ENCODE measurements at places on chromosomes 12 and 14. TPM values are rescaled to one million over a fixed set of nuclear protein-coding genes. Genes with fewer than 3 reads are reported as not detected.

GRCh38 chr12:131610181-131610580 lies 100.7 kb upstream of the SFSWAP start:
- DNase-seq, result no peak
- no peak overlapping the region for H3K4me3 ChIP-seq
- no peaks in the 10 kb centered on the region for H3K36me3 ChIP-seq
- no peak overlapping the region for H3K27ac ChIP-seq
- H3K4me1 ChIP-seq, result peaks cover 38% of the 10 kb centered on the region
- no peaks in the 10 kb centered on the region for H3K27me3 ChIP-seq

DNA sequence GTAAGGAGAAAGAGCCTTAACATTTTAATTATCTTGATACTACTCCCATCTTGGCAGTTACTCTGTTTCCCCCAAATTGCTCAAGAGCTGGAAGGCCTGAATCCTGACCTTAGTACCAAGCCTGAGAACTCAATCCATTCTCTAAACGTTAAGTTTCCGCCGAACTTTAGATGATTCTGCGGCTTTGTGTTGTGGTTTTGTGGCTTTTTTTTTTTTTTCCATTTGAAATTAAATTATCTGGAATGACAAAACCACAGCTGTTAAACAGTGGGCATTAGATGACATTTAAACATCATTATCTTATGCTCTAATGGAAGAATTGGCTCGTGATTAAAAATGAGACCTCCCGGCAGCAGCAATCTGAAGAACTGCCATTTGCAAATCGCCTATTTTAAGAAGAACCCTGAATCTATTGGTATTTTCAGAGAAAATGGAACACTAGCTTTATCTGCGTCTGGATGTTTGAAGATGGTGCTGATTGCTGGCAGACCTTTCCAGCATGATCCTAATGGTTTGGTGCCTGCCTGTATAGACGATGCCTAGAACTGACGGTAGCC lies 38.4 kb downstream of the TMEM132C start:
- H3K27ac ChIP-seq, result no peak overlapping the region
- no peaks in the 10 kb centered on the region for H3K36me3 ChIP-seq
- no peaks in the 10 kb centered on the region for H3K4me1 ChIP-seq
- no peak for DNase-seq

GRCh38 chr12:28652239-28652638 lies 462.0 kb downstream of the CCDC91 start:
- no peak overlapping the region for H3K4me3 ChIP-seq
- no peaks in the 10 kb centered on the region for H3K4me1 ChIP-seq
- H3K27ac ChIP-seq, result no peak overlapping the region
- H3K27me3 ChIP-seq, result no peaks in the 10 kb centered on the region

- no peaks in the 10 kb centered on the region for H3K27me3 ChIP-seq
- H3K4me3 ChIP-seq, result no peak overlapping the region
- H3K27ac ChIP-seq, result no peak overlapping the region
- no peaks in the 10 kb centered on the region for H3K4me1 ChIP-seq
- no peak for DNase-seq
- H3K36me3 ChIP-seq, result no peaks in the 10 kb centered on the region
These were observed 192.3 kb downstream of the DPF3 start for GRCh38 chr14:72701605-72702004.

DNA sequence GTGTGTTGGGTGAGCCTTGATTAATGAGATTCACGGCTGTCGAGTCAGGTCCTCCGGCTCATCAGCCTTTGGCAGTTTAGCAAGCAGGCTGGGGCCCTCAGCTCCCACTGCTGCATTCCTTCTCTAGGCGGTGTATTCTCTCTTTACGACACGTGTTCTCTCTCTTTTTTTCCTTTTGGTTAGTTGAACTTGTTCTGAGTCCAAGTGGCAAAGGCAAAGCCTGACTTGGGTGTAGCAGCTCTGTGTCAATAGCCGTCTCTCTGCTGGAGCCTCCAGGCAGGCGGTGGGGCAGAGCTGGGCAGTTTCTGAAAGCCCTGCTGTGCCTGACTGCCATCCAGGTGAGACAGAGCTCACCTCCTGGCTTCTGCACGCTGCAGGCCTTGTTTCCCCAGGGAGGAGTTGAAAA lies 46.6 kb downstream of the SUSD6 start:
- peaks cover 57% of the 10 kb centered on the region for H3K4me1 ChIP-seq
- peaks cover 37% of the 10 kb centered on the region for H3K36me3 ChIP-seq
- no peak overlapping the region for H3K27ac ChIP-seq
- DNase-seq, result no peak
- no peak overlapping the region for H3K4me3 ChIP-seq

DNA sequence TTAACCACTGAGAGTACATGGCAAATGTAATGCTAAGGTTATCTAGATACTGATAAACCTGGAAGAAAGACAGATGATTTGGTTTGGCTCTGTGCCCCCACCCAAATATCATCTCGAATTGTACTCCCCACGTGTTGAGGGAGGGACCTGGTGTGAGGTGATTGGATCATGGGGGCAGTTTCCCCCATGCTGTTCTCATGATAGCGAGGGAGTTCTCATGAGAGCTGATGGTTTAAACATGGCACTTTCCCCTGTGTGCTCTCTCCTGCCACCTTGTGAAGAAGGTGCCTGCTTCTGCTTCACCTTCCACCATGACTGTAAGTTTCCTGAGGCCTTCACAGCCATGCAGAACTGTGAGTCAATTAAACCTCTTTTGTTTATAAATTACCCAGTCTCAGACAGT lies 14.2 kb downstream of the NOXRED1 start:
- H3K4me1 ChIP-seq, result peaks cover 4% of the 10 kb centered on the region
- H3K27me3 ChIP-seq, result no peaks in the 10 kb centered on the region
- no peak for DNase-seq
- no peak overlapping the region for H3K27ac ChIP-seq
- H3K4me3 ChIP-seq, result no peak overlapping the region

DNA sequence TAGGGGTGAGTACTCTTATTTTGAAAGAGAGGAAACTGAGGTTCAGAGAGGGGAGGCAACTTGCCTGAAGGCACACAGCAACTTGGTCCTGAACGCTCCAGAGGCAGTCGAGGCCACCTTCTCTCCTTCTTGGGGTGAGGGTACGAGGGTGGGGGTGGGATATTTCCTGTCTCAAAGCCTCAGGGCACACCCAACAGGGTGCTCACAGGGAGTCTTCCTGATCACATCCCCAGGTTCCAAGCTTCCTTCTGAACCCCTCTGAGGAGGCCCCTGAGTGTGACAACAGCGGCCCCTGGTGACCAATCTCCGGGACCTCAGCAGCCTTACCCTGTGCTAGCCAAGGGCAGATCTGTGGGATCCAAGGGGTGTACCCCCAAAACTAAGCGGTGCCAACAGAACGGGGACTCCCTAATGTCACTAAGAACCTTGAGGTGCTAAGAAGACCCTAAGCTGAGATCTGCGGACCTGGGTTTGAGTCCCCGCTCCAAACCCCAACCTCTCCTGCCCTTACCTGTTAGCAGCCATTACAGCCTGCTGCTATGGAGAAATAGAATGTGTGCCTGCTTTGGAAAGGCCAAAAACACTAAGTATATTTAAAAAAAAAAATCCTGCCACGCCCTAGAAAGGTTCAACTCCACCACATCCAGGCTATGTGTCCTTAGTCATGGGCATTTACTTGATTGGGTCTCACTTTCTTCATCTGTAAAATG lies 57.9 kb downstream of the TRPV4 start:
- no peaks in the 10 kb centered on the region for H3K36me3 ChIP-seq
- H3K27me3 ChIP-seq, result no peaks in the 10 kb centered on the region
- peak; percentile 52 for DNase-seq
- H3K4me3 ChIP-seq, result no peak overlapping the region
- H3K27ac ChIP-seq, result no peak overlapping the region

DNA sequence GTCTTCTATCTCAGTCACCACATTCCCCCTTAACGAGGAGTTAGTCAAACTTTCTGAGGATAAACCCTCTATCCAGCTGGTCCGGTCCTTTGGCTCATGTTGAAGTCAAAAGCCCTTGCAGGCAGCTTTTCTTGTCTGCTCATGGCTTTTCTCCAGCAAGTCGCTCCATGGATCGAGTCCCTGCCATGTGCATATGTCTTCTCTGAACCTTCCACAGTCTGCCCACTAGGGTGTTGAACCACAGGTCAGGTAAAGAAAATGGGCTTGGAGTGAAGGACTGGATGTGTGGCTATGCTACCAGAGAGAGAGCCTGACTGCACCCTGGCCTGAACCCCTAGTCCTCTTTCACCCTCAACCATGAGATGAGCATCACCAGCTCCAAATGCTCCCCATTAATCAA lies 22.8 kb downstream of the C14orf132 start:
- H3K36me3 ChIP-seq, result no peaks in the 10 kb centered on the region
- no peaks in the 10 kb centered on the region for H3K27me3 ChIP-seq
- H3K4me3 ChIP-seq, result no peak overlapping the region
- no peak for DNase-seq
- no peak overlapping the region for H3K27ac ChIP-seq
- H3K4me1 ChIP-seq, result no peaks in the 10 kb centered on the region

DNA sequence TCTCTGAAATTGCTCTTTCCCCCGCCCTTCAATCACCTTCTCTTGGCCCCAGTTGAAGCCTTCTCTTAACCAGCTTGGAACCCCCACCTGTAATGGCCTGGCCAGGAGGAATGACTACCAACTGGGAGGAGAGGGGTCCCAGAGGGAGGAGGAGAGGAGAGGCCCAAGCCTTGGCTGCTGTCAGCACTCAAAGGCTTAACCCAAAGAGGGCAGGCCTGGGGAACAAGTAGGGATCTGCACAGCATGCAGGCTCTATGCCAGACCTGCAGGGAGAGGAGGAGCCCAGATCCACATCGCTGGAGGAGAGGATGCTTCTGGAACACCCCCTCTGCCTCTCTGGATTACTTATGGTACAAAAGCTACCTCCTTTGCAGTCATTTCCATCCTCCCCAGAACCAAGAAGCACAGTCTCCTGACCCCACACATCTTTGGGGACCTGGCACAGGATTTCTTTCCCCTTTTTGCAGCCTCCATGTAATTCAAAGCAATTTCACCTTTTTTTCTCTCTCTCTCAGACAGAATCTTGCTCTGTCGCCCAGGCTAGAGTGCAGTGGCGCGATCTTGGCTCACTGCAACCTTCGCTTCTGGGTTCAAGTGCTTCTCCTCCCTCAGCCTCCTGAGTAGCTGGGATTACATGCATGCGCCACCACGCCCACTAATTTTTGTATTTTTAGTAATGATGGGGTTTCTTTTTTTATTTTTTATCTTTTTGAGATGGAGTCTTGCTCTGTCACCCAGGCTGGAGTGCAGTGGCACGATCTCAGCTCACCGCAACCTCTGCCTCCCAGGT lies 6.2 kb downstream of the RARG start:
- H3K4me3 ChIP-seq, result no peak overlapping the region
- DNase-seq, result no peak
- H3K36me3 ChIP-seq, result peaks cover 11% of the 10 kb centered on the region

DNA sequence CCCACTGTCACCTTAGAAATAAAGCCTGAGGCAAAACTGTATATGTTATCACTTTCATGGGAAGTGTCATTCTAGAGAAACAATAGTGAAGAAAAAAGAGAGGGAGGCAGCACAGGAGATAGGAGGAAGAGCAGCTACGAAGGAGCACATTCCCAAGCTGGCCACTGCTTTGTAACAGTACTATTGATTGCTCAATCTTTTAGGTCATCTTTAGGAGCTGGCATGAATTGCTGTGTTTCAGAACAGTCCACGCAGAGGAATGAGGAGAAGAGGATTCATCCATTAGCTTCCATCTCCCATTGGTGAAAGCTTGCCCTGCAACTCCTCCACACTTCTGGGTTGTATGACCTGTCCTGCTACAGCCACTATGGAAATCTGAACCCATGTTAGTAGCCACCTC lies 372.5 kb upstream of the DDHD1 start:
- no peaks in the 10 kb centered on the region for H3K36me3 ChIP-seq
- no peak overlapping the region for H3K27ac ChIP-seq
- H3K27me3 ChIP-seq, result no peaks in the 10 kb centered on the region
- no peak for DNase-seq
- no peak overlapping the region for H3K4me3 ChIP-seq

DNA sequence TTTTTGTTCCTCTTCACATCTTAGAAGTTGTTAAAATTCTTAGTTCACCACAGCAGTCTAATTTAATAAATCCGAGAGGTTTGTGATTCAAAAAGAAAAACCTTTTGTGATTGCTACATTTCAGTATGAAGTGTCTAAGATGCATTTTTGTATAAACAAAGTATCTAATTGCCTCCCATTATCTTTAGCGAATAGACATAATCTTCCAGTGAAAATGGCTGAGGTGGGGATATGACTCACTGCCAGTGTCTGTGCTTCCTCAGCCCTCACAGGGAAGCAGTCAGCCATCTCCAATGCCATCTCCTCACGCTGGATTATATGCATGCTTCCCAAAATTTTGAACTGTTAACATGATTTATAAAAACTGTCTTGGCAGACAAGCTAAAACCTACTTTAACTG lies 7.6 kb downstream of the GCH1 start:
- H3K27me3 ChIP-seq, result no peaks in the 10 kb centered on the region
- H3K27ac ChIP-seq, result no peak overlapping the region
- no peaks in the 10 kb centered on the region for H3K36me3 ChIP-seq
- H3K4me3 ChIP-seq, result no peak overlapping the region
- H3K4me1 ChIP-seq, result peaks cover 20% of the 10 kb centered on the region
- DNase-seq, result no peak

GRCh38 chr12:118984161-118984943 lies 3.0 kb downstream of the SRRM4 start:
- DNase-seq, result no peak
- H3K4me3 ChIP-seq, result no peak overlapping the region
- peaks cover 26% of the 10 kb centered on the region for H3K27me3 ChIP-seq
- H3K36me3 ChIP-seq, result no peaks in the 10 kb centered on the region
- H3K4me1 ChIP-seq, result no peaks in the 10 kb centered on the region

GRCh38 chr12:92596383-92596782 lies 106.4 kb upstream of the PLEKHG7 start:
- H3K4me1 ChIP-seq, result peaks cover 31% of the 10 kb centered on the region
- DNase-seq, result no peak
- no peak overlapping the region for H3K4me3 ChIP-seq
- no peaks in the 10 kb centered on the region for H3K27me3 ChIP-seq
- H3K36me3 ChIP-seq, result no peaks in the 10 kb centered on the region

Gene BCL7A
- 4.4 TPM for total RNA-seq

Gene UNC79
- not detected for total RNA-seq

Gene KRT4
- not detected for total RNA-seq

Gene GARIN6
- total RNA-seq, result not detected

Gene DPPA3
- total RNA-seq, result not detected

Gene REC8
- 105 TPM for total RNA-seq

Gene CBX5
- total RNA-seq, result 38.8 TPM

Gene FSCB
- total RNA-seq, result not detected

Gene HOXC13
- total RNA-seq, result not detected

Data from CD4-positive, alpha-beta T cell (primary cell).